ENCODE measurements at places on chromosomes 16 and 17.

- no peak for DNase-seq
These were observed 9.7 kb downstream of the ADGRG3 start for GRCh38 chr16:57677622-57678369.

DNA sequence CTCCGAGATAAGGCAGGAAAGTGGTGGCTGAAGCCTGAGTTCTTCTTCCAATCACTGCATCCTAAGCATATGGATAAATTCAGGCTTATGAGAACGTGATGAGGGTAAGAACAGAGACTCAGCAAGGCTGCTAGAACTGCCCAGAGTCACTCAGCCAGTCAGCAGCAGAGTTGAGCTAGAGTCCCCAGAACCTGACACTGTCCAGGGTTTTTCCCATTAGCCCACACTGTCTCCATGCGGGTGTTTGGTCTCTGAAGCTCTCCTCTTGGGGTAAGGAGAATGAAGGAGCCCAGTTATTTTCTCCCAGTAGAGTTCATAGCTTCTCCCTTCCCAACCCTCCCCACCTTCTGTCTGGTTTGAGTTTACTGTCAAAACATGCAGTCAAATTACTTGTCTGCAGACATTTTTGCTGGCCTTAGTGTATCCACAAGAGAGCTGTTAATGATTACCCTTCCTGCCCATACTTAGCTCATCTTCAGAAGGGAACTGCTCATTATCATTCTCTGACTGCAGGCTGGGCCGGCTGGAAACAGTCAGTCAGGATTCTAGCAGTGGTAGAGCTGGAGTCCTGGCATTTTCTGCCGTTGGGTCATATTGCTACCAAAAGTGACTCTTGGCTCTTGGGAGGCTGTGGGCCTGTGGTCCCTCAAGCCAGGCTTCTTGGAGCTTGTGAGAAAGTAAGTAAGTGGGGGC, 460.0 kb downstream of the HS3ST3B1 start:
- DNase-seq = no peak

GRCh38 chr17:51954232-51954765, 204.2 kb downstream of the CA10 start:
- no peak for DNase-seq

DNA sequence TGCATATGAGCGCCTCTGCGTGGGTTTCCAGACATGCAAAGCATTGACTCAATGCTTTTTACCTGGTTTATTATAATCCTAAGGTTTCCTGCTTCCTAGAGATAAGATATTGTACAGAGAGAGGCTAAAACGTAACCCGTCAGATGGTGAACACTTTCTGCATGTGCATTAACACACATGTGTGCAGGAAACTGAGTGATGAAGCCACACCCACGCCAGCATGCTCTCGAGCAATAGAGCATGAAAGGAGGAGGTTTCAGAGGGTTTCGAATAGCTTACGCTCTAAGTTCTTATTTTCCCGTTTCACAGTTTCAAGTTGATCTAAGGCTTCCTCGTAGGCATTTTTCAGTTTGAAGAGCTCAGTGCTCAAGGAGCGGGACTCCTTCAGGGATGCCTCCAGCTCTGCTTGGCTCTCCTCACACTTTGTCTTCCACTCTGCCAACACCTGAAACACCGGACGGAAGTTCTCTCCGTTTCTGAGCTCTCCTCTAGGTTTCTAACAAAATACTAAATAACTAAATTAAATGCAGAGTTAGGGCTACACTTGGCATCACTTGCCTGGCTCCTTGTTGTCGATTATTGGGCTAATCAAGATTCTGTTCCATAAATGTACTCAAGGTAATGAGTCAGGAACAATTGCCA, 23.2 kb downstream of the MYH3 start:
- DNase-seq = no peak

GRCh38 chr17:27326051-27326450, 32.1 kb downstream of the WSB1 start:
- peak; percentile 58 for DNase-seq

GRCh38 chr16:31464781-31465260, 5.5 kb downstream of the ARMC5 start:
- DNase-seq = no peak

- no peak for DNase-seq
These were observed 739 bp upstream of the FAM117A start for GRCh38 chr17:49764559-49765180.

DNA sequence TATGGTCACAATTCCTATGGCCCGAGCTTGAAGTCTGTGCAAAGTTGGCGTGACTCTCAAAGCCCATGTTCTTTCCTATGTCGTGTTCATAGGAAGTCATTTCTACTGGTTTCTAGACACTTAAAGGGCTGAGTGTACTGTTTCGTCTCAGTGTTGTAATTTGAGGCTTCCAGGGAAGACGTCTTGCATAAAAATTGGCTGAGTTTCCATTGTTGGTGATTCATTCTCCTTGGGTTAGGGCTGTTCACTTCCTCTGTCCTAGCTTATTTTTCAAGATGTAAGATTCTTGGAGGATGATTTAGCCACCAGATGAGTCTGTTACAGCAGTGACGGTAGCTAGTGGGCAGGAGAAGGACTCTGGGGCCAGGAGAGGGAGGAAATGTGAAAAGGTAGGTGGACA, 43.1 kb downstream of the PIK3R5 start:
- no peak for DNase-seq

DNA sequence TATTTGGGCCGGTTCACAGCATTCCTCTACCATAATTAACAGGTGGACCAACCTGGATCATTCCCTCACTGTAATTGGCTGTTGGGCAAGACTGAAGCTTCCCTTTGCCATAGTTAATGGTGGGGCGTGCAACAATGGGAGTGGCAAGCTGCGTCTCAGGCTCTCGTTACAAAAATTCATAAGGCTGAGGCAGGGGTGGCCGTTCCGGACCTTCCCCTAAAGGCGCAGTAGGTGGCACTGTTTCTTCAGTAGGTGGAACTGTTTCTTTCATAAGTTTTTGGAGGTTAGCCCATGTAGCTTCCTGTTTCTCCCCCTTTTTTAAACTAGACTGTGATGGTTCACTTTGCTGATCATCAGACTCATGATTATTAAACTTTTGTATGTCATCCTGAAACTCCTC, 17.0 kb upstream of the TMC5 start:
- DNase-seq = no peak

DNA sequence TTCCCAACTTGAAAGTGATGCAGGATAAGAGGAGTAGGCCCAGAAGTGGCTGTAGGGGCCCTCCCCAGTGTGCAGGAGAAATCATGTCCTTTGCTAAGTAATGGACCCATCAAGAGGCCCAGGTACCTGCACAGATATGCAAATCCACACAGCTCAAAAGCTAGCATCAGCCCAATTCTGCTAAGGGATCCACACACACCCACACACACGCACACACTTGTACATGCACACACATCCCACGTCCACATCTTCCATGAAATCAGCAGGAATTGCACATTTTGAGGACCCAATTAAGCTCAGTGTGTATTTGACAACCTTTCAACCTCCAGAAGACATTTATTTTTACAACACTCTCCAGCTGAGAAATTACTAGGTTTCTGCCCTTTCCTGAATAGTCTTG, 184.8 kb downstream of the C16orf78 start:
- DNase-seq = no peak

All from vagina (tissue), 2 donors.